ENCODE measurements at places on chromosomes 6 and 20. TPM values are rescaled to one million over a fixed set of nuclear protein-coding genes. Genes with fewer than 3 reads are reported as not detected.

GRCh38 chr6:43705996-43706395, 18.4 kb upstream of the MRPS18A start:
- DNase-seq = no peak

Gene MEP1A
- total RNA-seq = not detected

GRCh38 chr6:15864038-15864707, 201.3 kb upstream of the DTNBP1 start:
- DNase-seq = no peak

Gene ZNF311
- 0.57 TPM for total RNA-seq

Gene AKIRIN2
- 57.6 TPM for total RNA-seq

- no peak for DNase-seq
These were observed 1514.8 kb upstream of the DEFB115 start for GRCh38 chr20:29742699-29743100.

DNA sequence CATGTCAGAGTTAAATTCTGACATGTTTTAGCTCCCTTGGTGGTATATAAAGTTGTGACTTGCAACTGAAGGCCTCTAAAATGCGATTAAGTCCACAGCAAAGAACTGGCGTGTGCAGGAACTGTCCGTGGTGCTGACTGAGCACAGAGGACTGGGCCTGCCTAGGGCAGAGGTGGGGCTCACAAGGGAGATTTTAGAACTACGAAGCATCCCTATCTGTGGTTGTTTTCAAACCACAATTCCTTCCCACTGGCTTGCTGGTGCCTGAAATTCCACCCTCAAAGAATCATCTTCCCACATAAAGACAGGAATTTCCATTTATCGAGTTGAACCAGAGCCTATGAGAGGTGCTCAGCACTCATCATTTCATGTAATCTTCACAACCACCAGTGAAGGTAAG, 30.1 kb downstream of the RIMS4 start:
- DNase-seq = no peak

Gene HLA-DQB1
- 15.9 TPM for total RNA-seq

GRCh38 chr6:88864359-88865054, 98.9 kb downstream of the RNGTT start:
- no peak for DNase-seq

- DNase-seq = no peak
These were observed 133.5 kb downstream of the GPX5 start for GRCh38 chr6:28659250-28659566.

DNA sequence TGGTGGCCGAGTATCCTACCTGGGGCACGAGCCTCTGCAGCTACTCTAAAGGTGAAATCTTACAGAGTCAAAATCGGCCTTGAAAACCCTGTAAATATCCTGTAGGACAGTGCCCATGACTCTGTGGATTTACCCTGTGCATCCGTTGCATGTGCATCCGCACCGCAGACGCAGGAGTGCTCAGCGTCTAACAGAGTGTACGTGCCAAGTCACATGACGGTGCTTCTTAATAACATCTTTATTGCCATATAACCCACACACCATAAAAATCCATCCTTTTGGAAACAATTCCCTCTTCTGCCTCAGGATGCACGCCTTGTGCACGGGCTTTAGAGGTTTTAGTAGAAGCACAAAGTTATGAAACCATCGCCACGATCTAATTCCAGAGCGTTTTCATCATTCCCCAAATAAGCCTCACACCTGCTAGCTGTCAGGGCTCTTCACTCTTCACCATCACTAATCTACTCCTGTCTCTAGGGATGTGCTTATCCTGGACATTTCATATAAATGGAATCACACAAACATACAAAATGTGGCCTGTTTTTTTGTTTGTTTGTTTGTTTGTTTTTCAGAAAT, 384.5 kb upstream of the SULF2 start:
- DNase-seq = no peak

Gene HRH3
- total RNA-seq = 18.3 TPM

Gene MRPL18
- total RNA-seq = 51.0 TPM

- DNase-seq = no peak
These were observed 441.7 kb upstream of the JARID2 start for GRCh38 chr6:14804001-14804784.

GRCh38 chr6:88166493-88167351, 575 bp upstream of the CNR1 start:
- no peak for DNase-seq

DNA sequence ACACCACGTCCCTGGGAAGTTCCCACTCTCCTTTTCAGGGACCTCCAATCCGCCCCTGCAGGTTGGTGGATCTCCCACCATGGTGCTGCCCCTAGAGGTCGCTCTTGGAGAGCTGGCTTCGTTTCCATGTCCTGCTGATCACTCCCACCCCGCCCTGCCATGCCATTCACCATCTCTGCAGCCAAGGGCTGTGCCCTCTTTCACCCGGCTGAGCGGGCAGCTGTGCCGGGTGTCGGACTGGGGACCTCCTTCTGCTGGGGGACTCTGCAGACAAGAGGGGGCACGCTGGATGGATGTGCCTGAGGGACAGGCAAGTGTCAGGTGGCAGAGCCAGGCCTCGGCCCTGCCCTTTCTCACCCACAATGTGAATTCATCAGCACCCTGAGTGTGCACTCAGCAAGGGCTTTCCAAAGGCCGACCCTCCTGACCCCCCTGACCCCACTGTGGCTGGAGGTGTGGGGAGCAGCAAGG, 347.0 kb downstream of the CDH4 start:
- no peak for DNase-seq

- no peak for DNase-seq
These were observed 62.4 kb downstream of the AKAP7 start for GRCh38 chr6:131197716-131198115.

Gene CAGE1
- total RNA-seq = not detected

DNA sequence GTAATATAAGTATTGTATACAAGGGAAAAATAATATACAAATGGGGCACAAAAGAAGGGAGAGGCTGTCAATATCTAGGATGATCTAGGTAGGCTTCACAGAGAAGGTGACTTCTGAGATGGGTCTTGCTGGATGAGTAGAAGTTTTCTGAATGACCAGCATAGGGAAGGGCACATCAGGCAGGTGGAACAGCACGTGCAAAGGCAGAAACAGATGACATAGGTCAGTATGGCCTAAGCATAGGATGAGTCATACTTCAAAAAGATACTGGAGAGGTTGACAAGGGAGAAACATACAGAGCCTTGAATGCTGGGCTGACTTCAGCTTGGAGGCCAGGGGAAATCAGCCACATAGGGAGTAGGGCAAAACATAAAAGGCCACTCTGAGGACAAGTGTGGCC, 31.9 kb upstream of the SIRPA start:
- DNase-seq = no peak

- DNase-seq = no peak
These were observed 100.8 kb downstream of the HIVEP2 start for GRCh38 chr6:142844065-142844755.

All from dorsolateral prefrontal cortex (tissue), 122 donors.